ENCODE measurements at places on chromosomes 4 and X.

DNA sequence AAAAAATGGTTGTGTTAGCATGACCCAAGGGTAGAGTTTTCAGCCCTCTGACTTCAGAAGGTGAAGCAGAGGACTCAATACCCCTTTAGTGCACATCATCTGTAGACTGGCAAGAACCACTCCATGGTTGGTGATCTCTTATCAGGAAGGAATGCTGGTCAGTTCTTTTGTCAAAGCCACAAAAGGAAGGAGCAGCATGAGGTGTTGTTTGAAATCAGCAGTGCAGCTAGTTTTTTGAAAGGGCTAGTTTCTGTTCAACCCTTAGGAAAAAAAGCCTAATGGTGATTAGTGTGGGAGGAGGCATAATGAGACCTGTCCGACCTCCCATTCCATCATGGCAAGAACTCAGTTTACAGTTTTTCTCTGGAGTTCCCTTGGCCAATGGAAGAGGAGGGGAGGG lies 362.0 kb upstream of the CT83 start:
- H3K27me3 ChIP-seq, result no peaks in the 10 kb centered on the region
- no peaks in the 10 kb centered on the region for H3K36me3 ChIP-seq
- DNase-seq, result no peak
- H3K4me1 ChIP-seq, result no peaks in the 10 kb centered on the region

- H3K36me3 ChIP-seq, result no peaks in the 10 kb centered on the region
- no peak overlapping the region for H3K4me3 ChIP-seq
- DNase-seq, result no peak
- no peaks in the 10 kb centered on the region for H3K4me1 ChIP-seq
- no peaks in the 10 kb centered on the region for H3K27me3 ChIP-seq
Measured at GRCh38 chr4:109645874-109646710, 57.2 kb downstream of the CASP6 start.

DNA sequence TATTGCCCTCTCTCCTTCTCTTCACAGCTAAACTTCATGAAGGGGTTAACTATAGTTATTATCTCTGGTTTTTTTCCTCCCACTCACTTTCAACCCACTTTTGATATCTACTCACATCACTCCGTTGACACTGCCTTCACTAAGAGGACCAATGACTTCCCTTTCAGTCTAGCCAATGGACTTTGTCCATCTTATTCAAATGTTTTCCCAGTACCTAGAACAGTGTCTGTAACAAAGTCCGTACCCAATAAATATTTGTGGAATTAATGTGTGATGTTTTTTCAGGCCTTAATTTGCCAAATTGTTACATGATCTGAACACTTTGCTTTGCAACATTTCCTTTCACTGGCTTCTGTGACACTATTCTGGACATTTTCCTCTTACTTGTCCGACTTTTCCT lies 106.0 kb upstream of the AR start:
- no peak overlapping the region for H3K27ac ChIP-seq
- no peaks in the 10 kb centered on the region for H3K4me1 ChIP-seq
- no peak overlapping the region for H3K4me3 ChIP-seq

GRCh38 chr4:86522349-86522748 lies 71.8 kb upstream of the PTPN13 start:
- H3K36me3 ChIP-seq, result no peaks in the 10 kb centered on the region
- peak overlapping the region; percentile 32 for H3K27ac ChIP-seq
- H3K27me3 ChIP-seq, result no peaks in the 10 kb centered on the region
- H3K4me3 ChIP-seq, result no peak overlapping the region

GRCh38 chr4:1374706-1375045 lies 27.7 kb downstream of the UVSSA start:
- no peak overlapping the region for H3K27ac ChIP-seq
- H3K36me3 ChIP-seq, result no peaks in the 10 kb centered on the region
- H3K4me3 ChIP-seq, result no peak overlapping the region
